ENCODE measurements at places on chromosomes 11 and 22. TPM values are rescaled to one million over a fixed set of nuclear protein-coding genes. Genes with fewer than 3 reads are reported as not detected.

Gene LDLRAD3
- total RNA-seq, result 0.12 TPM

Gene SYCE3
- total RNA-seq, result 1.9 TPM

Gene SUSD2
- 0.56 TPM for total RNA-seq

Gene XNDC1N
- total RNA-seq, result 12.4 TPM

GRCh38 chr11:124898263-124898680, 607 bp upstream of the ROBO4 start:
- no peak for DNase-seq

- DNase-seq, result no peak
These were observed 268.6 kb downstream of the TBC1D22A start for GRCh38 chr22:47030881-47031627.

GRCh38 chr11:77779935-77780334, 40.6 kb downstream of the RSF1 start:
- no peak for DNase-seq

DNA sequence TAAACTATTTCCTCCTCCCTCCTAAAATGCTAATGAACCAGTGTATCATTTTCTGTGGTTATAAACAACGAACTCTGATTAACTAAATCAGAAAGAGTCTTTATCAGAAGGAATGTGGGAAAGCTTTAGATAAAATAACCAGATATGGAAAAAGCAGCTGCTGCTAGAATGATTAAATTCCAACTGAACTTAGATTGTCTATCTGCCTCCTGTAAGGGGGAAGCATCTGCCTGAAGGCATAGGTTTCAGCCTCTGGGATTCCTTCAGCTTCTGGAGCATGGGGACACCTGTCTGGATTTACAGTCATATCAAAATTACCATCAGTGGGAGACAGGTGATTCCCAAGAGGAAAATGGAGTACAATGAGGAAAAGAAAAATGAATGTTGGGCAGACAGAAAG, 1095.5 kb upstream of the CCDC90B start:
- DNase-seq, result no peak

- DNase-seq, result no peak
These were observed 43.0 kb downstream of the OSBPL5 start for GRCh38 chr11:3121931-3122774.

- no peak for DNase-seq
These were observed 153.0 kb downstream of the SPATA19 start for GRCh38 chr11:133692126-133692934.

- DNase-seq, result no peak
These were observed 6.5 kb downstream of the ASCL2 start for GRCh38 chr11:2263724-2264360.

- DNase-seq, result no peak
These were observed 98.4 kb upstream of the PARVA start for GRCh38 chr11:12278766-12279671.

GRCh38 chr11:77289737-77290136, 11.7 kb downstream of the GDPD4 start:
- no peak for DNase-seq

DNA sequence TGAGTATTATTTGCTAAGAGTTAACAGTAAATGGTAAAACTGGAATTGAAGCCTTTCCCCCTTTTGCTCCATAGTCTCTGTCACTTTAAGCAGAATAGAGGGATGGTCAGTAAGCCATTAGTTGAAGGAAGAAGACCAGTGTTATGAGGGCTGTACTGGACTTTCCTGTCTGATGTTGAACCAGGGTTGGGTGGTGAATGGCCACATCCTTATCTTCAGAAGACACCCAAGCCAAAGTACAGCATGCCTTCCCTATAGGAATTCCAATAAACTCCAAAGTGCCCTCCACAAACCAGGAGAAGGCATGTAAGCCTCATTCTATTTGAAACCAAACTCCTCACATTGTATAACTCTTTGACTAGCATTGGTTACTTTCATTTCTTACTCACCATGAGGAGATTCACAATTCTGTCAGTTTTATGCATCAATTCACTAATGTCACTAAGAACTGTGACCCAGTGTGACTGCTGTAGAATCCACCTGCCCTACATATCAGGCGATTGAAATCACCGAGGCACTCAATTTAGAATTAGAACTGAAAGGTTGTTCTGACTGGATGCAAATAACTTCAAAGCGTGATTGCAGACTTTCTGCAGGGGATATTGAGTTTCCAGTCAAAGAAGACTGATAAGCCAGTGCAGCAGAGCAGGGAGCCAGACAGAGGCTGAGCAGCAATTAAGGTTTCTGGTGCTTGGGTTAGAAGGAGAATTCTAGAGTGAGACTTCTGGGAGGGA, 107.1 kb upstream of the DDI1 start:
- DNase-seq, result no peak

GRCh38 chr11:105781807-105782206, 171.9 kb downstream of the GRIA4 start:
- no peak for DNase-seq

Measured in activated naive CD8-positive, alpha-beta T cell treated with anti-CD3 and anti-CD28 coated beads for 36 hours (primary cell).